Stimulated activated CD8-positive, alpha-beta memory T cell treated with anti-CD3 and anti-CD28 coated beads, Interleukin-15, amount 100 ng/mL, for 1 hour (primary cell): ENCODE measurements at places on chromosomes 7 and 10.

DNA sequence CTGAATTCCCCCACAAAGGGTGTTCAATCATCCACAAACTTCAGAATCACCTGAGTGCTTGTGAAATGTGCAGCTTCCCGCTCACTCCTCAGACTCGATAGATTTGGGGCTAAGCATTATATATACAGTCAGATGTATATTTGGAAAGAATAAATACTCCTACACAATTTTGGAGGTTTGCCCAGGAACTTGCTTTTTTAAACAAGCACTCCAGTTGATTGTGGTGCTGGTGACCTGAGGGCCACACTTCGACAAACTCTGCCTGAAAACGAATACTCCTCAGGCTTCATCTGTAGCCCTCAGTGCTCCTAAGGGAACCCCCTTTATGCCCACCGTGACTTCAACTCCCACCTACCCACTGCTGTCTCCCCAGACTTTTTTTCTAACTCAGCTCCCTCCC lies 211.6 kb downstream of the INHBA start:
- no peak for DNase-seq

DNA sequence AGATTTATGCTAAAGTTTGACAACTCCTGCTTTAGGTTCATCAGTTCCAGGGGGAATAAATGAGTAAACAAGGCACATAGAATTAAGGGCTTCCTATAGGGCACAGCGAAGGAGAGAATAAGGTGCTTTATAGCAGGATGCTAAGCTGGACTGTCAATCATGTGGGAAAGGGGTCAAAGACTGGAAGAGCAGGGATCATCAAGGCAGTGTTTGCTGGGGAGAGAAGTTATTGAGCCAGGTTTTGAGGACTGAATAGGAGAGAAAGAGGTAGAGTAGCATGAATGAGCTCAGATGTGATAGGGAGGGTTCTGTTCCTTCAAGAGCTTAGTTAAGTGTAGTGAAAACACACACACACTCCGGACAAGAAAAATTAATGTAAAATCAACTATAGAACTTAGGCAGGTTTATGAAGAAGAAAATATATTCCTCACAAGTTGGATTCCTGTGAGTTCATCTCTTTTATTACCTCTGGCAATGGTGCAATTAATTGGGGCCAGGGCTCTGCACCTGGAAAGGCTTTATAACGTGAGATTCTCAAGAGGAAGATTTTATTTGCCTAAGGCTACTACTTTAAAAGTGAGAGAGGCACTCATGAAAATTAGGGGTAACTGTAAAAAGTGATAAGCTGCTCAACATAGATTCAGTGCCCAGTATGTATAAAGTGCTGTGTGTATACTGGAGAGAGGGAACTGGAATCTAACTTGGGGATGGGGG lies 222.4 kb downstream of the AUTS2 start:
- no peak for DNase-seq

- no peak for DNase-seq
These were observed 150.1 kb downstream of the SNX10 start for GRCh38 chr7:26441611-26442277.

GRCh38 chr10:70893227-70894006 lies 5.1 kb upstream of the PCBD1 start:
- DNase-seq: no peak

DNA sequence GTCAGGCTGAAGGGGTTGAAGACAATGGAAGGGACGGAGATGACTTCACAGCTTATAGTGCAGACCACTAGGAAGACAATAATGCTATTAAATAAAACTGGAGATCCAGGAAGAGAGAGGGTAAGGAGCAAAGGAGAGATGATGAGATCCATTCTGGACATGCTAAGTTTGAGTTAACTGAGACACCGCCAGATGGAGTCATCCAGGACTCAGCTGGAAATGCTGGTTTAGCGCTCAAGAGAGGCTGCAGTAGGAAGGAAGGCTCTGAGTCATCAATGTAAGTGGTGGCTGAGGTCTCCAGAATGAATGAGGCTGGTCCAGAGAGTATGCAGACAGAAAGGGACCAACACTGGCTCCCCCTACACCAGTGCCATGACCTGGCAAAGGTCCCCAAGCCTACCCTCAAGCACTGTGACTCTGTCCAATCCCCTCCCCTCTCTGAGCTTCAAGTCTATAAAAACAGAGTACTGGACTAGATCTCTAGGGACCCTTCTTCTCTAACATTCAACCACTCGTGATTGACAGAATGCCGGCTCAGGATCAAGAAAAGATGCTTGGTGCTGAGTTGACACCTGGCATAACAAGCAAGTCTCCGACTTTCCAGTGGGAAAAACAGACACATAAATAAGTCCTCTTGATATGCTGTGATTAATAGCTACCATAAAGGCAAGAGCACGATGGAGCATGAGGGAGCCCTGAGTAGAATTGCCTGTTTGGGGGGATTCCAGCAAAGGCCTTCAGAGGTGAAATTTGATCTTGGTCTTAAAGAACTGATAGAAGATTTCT lies 8.9 kb downstream of the GFRA1 start:
- no peak for DNase-seq

GRCh38 chr10:118827053-118827452 lies 72.3 kb upstream of the CACUL1 start:
- DNase-seq: no peak

DNA sequence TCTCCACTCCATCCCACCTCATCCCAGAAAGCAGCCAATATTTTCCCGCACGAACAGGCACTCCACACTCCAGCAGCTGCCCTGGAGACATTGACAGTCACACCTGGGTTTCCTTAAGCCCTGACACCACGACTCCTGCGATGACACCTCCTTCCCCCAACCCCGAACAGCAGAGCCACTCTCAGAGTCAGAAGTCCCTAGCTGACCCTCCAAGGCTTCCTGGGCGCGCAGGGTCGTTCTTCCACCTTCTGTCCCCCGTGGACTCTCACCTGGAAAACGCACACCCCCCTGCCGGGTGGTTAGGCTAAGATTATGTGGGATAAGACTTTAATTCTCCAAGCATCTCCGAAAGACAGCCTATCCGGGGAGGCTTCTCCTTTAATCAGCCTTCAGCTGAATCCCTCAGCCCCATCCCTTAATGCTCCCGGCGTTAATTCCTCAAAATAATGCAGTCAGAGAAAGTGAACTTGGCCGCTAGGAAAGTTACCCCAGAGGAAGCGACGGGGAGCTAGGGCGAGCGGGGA lies 1.1 kb downstream of the DENND11 start:
- DNase-seq: no peak

- no peak for DNase-seq
These were observed 109.4 kb downstream of the HIBADH start for GRCh38 chr7:27553273-27553672.

DNA sequence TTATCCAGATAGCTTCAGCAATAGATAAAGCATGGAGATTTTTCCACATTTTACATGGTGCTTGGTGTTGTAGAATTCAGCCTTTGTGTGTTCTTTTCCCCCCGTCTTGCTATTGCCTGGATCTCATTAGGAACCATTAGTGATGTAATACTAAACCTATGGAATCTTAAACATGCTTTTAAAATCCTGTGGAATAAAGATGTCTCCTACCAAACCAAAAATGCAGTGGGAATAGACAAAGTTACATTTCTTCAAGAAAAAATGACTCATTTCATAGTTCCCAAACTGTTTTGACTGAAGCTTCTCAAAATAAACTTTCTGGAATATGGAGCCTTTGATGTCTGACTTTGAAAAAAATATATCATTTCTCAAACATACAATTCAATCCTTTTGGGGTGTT lies 44.0 kb downstream of the CALD1 start:
- DNase-seq: no peak

GRCh38 chr7:30465046-30465810 lies 13.4 kb downstream of the NOD1 start:
- no peak for DNase-seq

DNA sequence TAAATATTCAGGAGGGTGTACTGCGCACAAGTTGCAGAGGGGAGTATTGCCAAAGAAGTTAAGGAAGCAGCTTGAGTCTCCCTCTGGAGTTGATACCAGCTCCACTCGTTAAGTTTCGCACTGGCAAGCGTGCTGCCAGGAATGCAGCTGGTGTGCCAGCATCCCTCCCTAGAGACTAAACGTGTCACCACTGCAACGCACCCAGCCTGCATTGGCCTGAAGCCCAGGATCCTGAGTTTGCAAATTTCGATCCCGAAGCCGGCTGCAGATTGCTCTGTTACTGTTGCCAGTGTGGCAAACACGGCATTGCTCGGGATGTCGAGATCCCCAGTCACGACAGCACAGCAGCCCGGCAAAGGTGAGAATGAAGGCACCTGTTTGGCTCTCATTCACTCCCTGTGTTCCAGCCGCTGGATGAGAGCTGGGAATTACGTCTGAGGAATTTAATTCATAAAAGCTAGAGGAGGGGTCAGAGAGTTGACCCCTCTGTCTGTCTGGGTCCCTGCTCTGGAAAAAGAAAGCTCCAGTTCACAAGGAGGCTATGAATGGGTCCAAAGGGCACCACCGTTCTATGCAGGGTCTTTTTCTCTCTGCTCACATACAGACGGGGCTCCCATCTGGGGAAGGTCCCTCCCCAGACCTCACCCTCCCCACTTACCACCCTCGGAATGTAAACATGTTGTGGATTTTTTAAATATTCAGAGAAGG lies 61.0 kb downstream of the NRP1 start:
- no peak for DNase-seq

DNA sequence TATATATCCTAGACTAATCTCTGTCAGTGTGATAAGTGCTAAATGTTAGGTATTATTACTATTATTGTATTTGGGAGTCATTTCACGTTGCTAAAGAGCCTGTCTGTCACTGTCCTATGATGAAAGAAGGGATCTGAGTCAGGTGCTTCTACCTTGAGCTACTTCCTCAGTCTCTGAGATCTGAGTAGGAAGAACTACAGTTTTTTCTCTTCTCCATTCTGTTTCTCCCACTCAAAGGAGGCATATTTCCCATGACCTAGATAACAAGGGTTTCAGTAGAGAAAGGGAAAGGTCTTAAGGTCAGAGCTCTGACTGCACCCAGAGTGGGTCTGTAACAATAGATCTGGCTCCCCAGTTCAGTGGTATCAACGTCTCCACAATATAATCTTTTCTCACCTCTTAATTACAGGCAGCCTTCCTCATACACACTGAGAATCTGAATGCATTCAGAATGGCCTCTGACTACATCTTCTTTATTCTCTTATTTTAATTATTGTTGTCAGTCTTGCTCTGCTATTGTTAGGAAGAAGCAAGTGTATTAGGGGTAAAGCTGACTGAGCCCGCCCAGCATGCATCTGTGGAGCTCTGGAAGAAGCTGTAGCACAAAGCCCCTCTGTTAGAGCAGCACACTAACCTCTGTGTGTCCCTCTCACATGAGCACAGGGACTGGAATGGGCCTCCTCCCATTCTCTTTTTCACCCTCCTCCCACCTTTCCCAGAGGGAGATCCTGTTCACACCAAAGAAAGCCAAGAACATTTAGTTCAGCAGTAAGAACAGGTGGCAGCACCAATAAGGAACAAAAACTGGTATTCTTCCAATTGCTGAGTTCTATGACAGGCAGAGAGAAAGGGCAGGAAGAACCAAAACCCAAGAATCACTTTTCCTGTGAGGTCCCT lies 38.1 kb downstream of the USP54 start:
- no peak for DNase-seq
